Upper lobe of right lung (tissue), 1 donor: ENCODE measurements at places on chromosomes 11 and 22. TPM values are rescaled to one million over a fixed set of nuclear protein-coding genes. Genes with fewer than 3 reads are reported as not detected.

DNA sequence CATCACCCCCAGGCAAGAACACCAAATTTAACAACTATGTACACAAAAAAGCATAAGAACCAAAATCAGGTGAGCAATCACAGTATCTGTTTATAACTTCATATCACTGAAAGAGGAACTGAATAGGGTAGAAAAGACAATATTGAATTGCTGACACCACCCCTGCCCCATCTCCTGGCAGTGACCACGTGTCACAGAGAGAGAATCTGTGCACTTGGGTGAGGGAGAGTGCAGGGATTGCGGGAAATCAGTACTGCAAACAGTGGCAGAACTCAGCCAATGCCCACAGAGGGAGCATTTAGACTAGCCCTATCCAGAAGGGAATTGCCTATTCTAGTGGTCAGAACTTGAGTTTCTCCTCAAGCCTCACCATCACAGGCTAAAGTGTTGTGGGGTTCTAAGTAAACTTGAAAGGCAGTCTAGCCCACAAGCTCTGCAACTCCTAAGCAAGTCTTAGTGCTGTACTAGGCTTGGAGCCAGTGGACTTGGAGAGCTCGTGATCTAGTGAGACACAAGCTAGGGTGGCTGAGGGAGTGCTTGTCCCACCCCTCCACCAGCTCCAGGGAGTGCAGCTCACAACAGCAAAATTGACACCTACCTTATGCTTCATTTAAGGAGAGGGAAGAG is 82.8 kb upstream of the PTH start:
- H3K27ac ChIP-seq: no peak overlapping the region
- H3K4me3 ChIP-seq: no peak overlapping the region
- no peak for DNase-seq
- H3K4me1 ChIP-seq: no peaks in the 10 kb centered on the region

GRCh38 chr11:2999464-2999998 is 7.4 kb upstream of the NAP1L4 start:
- no peaks in the 10 kb centered on the region for H3K4me1 ChIP-seq
- H3K27ac ChIP-seq: no peak overlapping the region
- H3K27me3 ChIP-seq: no peaks in the 10 kb centered on the region
- peak; percentile 32 for DNase-seq
- H3K36me3 ChIP-seq: peaks cover 44% of the 10 kb centered on the region
- no peak overlapping the region for H3K4me3 ChIP-seq

DNA sequence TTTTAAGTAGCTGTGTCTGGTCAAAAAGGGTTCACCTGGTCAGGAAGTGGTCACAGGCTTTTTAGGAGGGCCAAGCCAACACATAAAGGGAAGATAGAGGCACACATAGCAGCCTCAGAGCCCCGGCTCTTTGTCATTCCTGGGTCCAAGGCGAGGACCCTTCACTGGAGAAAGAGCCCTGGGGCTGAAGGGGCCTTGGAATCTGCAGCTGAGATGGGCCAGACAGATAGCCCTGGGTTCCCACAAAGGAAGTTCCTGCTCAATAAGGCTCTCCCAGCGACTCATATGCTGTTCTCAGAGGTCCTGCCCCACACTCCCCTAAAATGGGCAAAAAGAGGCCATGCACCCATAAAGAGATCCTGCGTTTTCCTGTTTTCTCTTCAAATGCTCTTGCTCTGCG is 77.7 kb downstream of the LINC01488 start:
- H3K27ac ChIP-seq: no peak overlapping the region
- H3K27me3 ChIP-seq: no peaks in the 10 kb centered on the region
- no peaks in the 10 kb centered on the region for H3K4me1 ChIP-seq
- H3K36me3 ChIP-seq: no peaks in the 10 kb centered on the region

SLC17A6 gene
- total RNA-seq: not detected

KRTAP5-11 gene
- total RNA-seq: not detected

HIPK3 gene
- 146 TPM for total RNA-seq

CTSF gene
- 37.0 TPM for total RNA-seq

- no peak overlapping the region for H3K27ac ChIP-seq
- H3K4me1 ChIP-seq: no peaks in the 10 kb centered on the region
- H3K36me3 ChIP-seq: peaks cover 84% of the 10 kb centered on the region
- no peak for DNase-seq
These were observed 23.4 kb downstream of the HPS4 start for GRCh38 chr22:26460202-26460601.

DEUP1 gene
- not detected for total RNA-seq

DNA sequence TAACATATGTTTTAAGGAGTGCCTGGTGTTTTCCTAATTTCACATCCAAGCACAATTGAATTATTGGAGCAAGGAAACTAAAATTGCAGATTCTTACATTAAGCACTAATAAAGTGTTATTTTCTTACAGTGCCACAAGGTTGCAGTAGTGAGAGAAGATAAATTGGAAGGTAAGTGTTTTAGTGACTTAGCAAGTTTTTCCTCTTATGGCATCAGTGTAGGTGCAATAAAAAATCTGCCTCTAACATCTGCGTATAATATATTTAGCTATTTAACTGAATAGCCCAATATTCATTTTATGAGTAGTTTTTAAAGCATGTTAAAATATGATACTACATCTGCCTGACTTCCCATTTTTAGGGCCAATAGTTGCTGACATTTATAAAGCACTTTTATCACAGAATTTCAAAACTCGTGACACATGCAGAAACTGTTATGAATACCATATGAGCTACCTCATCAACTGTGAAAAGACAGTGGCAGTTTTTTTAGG is 19.0 kb downstream of the POLD3 start:
- H3K27me3 ChIP-seq: no peaks in the 10 kb centered on the region
- H3K27ac ChIP-seq: peak overlapping the region; percentile 26
- H3K4me1 ChIP-seq: peaks cover 11% of the 10 kb centered on the region
- peaks cover 36% of the 10 kb centered on the region for H3K36me3 ChIP-seq
- H3K4me3 ChIP-seq: no peak overlapping the region
- no peak for DNase-seq

GAS2L1 gene
- total RNA-seq: 27.2 TPM

GRCh38 chr22:45475851-45476514 is 26.7 kb upstream of the FBLN1 start:
- DNase-seq: peak; percentile 60
- no peak overlapping the region for H3K4me3 ChIP-seq
- no peak overlapping the region for H3K27ac ChIP-seq
- no peaks in the 10 kb centered on the region for H3K4me1 ChIP-seq

DNA sequence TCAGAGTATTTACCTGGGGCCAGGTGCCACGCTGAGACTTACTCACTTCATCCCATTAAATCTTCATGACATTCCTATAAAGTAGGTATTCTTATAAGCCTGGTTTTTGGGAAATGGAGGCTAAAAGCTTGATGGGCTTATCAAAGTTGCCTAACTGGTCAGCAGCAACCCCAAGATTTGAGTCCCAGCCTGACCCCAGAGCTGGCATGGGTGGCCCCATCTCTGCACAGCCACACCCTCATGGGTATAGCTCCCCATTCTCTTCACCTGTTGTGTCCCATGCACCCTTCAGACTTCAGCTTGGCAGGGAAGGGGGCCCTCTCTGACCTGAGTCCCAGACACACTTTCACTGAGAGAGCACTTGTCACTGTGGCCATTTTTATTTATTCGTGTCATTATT is 37.4 kb upstream of the TP53I11 start:
- no peak overlapping the region for H3K27ac ChIP-seq
- no peaks in the 10 kb centered on the region for H3K27me3 ChIP-seq
- H3K4me1 ChIP-seq: peaks cover 6% of the 10 kb centered on the region

GRCh38 chr11:67410369-67410831 is 5.1 kb upstream of the CARNS1 start:
- no peaks in the 10 kb centered on the region for H3K27me3 ChIP-seq
- H3K4me1 ChIP-seq: peaks cover 16% of the 10 kb centered on the region

- no peak overlapping the region for H3K4me3 ChIP-seq
- H3K36me3 ChIP-seq: no peaks in the 10 kb centered on the region
- no peak overlapping the region for H3K27ac ChIP-seq
- H3K4me1 ChIP-seq: no peaks in the 10 kb centered on the region
These were observed 242.3 kb upstream of the RAG2 start for GRCh38 chr11:36840378-36840777.

PGA5 gene
- not detected for total RNA-seq

TECTA gene
- total RNA-seq: 0.87 TPM

SAMM50 gene
- 25.7 TPM for total RNA-seq

ACR gene
- 4.5 TPM for total RNA-seq

GRCh38 chr11:107177106-107177477 is 158.8 kb upstream of the GUCY1A2 start:
- H3K27me3 ChIP-seq: no peaks in the 10 kb centered on the region
- no peaks in the 10 kb centered on the region for H3K36me3 ChIP-seq
- H3K4me3 ChIP-seq: no peak overlapping the region
- no peak overlapping the region for H3K27ac ChIP-seq

DNA sequence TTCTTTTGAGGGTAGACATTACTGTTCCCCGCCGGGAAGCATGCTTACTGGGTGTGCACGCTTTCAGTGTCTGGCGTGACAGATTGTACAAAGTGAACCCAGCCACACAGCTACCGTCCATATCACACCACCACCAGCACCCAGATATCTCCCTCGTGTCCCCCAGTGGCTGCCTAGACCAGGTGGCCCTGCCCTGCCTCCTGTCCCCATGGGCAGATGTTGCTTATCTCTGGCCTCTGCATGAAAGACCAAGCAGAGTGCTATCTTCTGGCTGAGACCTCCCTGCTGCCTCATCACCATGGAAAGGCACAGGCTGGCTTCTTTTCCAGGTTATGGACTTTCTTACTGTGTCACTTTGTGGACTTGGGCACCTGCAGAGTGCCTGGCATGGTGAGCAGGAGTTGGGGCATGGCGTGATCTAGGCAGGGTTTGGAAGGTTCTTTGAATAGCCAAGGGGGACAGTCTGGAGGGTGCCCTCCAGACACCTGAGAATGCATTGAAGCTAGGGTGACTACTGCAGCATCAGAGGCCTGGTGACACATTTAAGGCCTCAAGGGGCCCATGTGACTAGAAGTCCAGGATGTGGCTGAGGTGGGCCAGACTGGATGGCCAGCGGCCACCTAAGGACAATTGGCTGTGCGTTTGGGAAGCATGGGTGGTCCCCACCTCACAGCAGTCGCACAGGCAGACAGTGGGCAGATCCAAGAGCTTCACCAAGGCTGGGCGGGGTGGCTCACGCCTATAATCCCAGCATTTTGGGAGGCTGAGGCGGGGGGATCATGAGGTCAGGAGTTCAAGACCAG is 4.7 kb downstream of the TANGO2 start:
- H3K27ac ChIP-seq: no peak overlapping the region
- no peak for DNase-seq
- no peak overlapping the region for H3K4me3 ChIP-seq

DNA sequence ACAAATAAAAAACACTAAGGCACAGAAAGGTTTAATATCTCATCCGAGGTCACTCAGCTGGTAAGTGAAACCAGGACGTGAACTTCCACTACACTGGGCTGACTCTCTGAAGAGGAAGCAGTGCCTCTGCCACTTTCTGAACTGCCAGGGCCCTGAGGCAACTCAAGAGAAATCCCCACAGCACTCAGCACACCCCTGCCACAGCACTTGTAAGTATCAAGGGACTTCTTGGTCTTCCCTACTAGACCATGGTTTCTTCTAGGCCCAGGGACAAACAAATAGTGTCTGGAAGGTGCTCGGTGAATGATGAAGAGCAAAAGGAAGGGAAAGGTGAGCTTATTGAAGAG is 49.7 kb downstream of the RPL27A start:
- DNase-seq: no peak
- no peaks in the 10 kb centered on the region for H3K27me3 ChIP-seq
- no peak overlapping the region for H3K4me3 ChIP-seq
- peak overlapping the region; percentile 60 for H3K27ac ChIP-seq
- H3K36me3 ChIP-seq: no peaks in the 10 kb centered on the region

GPHA2 gene
- not detected for total RNA-seq

MGAT3 gene
- total RNA-seq: 34.8 TPM

GRCh38 chr11:72349616-72350218 is 84.6 kb downstream of the CLPB start:
- DNase-seq: no peak
- no peaks in the 10 kb centered on the region for H3K36me3 ChIP-seq
- no peak overlapping the region for H3K27ac ChIP-seq
- no peaks in the 10 kb centered on the region for H3K27me3 ChIP-seq
- no peaks in the 10 kb centered on the region for H3K4me1 ChIP-seq

C11orf21 gene
- 6.5 TPM for total RNA-seq

DNA sequence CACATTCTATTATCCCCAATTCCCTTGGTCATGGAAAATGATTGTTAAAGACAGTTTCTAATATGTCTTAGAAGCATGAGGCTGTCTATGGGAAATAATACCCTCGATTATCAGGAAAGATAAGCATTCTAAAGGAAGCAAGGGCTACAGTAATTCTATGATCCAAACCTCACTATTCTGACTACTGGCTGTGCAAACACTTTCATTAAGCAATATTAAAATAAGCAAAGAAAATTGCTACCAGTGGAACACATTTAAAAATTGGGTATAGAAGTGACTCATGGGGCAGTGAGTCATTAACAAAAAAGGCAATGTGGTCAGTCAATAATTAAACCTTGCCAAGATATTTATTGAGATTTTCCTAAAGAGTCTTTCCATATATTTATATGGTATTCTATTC is 1415.2 kb upstream of the TENM4 start:
- H3K27me3 ChIP-seq: no peaks in the 10 kb centered on the region
- DNase-seq: no peak
- H3K27ac ChIP-seq: no peak overlapping the region
- H3K36me3 ChIP-seq: no peaks in the 10 kb centered on the region

CD3D gene
- 8.5 TPM for total RNA-seq

- no peak within 1 kb of the TSS for H3K4me3 ChIP-seq
- H3K36me3 ChIP-seq: peaks cover 37% of the 10 kb centered on the region
- no peak for DNase-seq
- no peaks in the 10 kb centered on the region for H3K4me1 ChIP-seq
- H3K27me3 ChIP-seq: peaks cover 7% of the 10 kb centered on the region
These were observed at the start of gene FAM180B for GRCh38 chr11:47586098-47586855. TSS of gene FAM180B (plus strand) at chr11:47586678. CDS start at chr11:47586769, 91 bp downstream.

- H3K27ac ChIP-seq: no peak overlapping the region
- H3K27me3 ChIP-seq: no peaks in the 10 kb centered on the region
- DNase-seq: no peak
- no peaks in the 10 kb centered on the region for H3K36me3 ChIP-seq
These were observed 13.5 kb upstream of the SIGIRR start for GRCh38 chr11:428295-428694.

DNA sequence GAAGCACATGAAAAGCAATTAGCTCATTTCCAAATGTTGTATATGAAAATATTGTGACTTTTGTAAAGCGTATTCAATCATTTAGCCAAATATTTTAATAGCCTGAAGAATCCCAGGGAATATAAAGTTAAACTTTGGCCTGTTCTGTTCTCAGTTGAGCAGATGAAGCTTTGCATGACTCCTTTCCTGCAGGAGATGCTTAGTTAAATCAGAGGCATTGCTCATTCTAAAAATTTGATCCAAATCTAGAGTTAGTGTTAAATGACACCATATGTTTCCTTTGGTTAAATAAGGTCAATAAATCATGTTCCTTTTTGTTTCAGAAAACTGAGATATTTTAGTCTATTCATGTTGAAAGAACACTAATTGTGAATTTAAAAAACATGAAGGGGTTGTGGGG is 51.2 kb upstream of the BIRC3 start:
- peaks cover 5% of the 10 kb centered on the region for H3K4me1 ChIP-seq
- DNase-seq: no peak
- no peak overlapping the region for H3K4me3 ChIP-seq
- H3K27ac ChIP-seq: no peak overlapping the region
